Mesendoderm (in vitro differentiated cells): ENCODE measurements at places on chromosomes 13 and 19.

GRCh38 chr13:75789451-75790197, 153.5 kb downstream of the LMO7 start:
- no peaks in the 10 kb centered on the region for H3K36me3 ChIP-seq
- no peaks in the 10 kb centered on the region for H3K27me3 ChIP-seq
- H3K4me3 ChIP-seq: no peak overlapping the region
- no peak for DNase-seq
- H3K4me1 ChIP-seq: no peaks in the 10 kb centered on the region

DNA sequence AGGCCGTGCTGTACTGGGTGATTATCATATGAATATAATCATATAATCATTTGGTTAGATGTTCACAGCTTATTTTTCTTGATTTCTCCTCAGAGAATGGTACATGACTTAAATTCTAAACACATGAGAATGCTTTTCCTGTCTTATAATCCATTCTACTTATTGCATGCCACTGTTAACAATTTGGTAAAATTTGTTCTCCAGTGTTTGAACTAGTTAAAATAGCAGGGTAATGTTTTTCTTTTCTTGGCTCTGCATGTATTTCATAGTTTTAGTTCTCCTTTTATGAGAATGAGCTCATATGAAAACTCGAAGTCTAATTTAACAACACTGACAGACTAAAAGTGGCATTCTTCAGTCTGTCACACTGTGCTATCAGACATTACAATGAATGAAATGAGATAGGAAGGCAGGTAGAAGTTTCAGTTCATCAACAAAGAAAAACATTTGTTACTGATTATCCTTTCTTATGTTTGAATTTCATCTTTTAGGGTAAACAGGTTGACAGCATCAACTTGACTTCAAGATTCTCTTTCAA, 10.2 kb downstream of the SPRYD7 start:
- H3K4me3 ChIP-seq: no peak overlapping the region
- no peak for DNase-seq
- no peaks in the 10 kb centered on the region for H3K4me1 ChIP-seq
- H3K36me3 ChIP-seq: no peaks in the 10 kb centered on the region

DNA sequence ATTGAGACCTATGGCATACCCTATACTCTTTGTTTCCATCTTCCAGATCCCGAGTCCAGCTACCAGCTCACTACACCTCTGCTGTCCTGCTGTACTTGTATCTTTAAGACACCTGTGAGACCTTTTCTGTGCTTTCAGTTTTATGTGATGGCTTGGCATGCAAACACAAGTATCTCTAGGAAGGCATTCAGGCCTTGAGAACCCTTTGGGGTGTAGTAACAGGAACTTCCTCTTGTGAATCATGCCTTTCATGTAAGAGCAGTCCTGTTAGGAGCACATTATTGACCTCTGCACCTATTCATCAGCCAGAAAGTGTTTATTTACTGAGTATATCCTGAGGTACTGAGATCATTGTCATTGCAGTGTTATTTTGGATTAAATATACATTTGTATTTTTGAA, 87.0 kb upstream of the HTR2A start:
- no peaks in the 10 kb centered on the region for H3K27me3 ChIP-seq
- no peak for DNase-seq

DNA sequence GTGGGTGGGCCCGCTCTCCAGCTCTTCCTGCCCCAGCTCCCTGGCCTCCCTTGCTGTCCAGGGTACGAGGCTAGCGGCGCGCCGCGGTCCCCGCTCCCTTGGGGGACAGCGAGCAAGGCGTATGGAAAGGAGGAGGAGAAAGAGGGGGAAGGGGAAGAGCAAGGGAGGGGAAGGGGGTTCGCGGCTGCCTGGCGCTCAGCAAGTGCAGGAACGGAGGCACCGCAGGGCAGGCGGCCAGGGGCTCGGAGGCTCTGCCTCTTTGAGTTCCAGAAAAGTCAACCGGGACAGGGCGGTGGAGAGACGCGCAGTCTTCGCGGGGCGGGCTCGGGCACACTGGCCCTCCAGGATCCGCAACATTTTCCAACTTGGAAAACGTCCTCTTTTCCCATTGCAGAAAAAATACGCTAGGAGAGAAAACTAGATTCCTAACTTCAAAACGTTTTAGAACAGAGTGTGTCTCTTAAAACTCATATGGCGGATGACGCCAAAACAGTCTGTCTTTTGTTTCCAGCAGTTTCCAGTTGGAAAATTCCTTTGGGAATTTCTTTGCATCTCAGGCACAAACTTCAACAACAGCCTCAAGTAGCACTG, 23.1 kb upstream of the TNFRSF19 start:
- no peak overlapping the region for H3K27ac ChIP-seq
- DNase-seq: peak; percentile 31
- no peaks in the 10 kb centered on the region for H3K4me1 ChIP-seq
- H3K36me3 ChIP-seq: no peaks in the 10 kb centered on the region

DNA sequence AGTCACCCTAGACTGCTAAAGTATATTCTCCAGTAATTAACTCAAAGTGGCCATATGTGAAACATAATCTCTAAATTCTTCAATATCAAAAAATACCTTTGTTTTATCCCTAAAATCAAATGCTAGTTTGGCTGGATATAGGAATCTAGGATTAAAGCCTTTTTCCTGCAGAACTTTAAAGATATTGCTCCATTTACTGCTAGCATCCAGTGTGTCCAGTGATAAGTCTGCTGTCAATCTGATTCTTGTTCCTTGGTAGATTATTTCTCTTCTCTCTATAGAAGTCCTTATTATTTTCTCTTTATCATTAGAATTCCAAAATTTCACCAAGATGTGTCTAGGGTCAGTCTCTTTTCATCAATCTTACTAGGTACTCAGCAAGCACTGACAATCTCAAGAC, 384.6 kb downstream of the FGF14 start:
- no peaks in the 10 kb centered on the region for H3K36me3 ChIP-seq
- H3K4me3 ChIP-seq: no peak overlapping the region
- H3K27me3 ChIP-seq: no peaks in the 10 kb centered on the region
- no peak overlapping the region for H3K27ac ChIP-seq

GRCh38 chr19:46428239-46429135, at the start of gene PNMA8C:
PNMA8C (minus strand) TSS chr19:46428936; CDS start chr19:46428359, 577 bp downstream.
- H3K27me3 ChIP-seq: no peaks in the 10 kb centered on the region
- no peaks in the 10 kb centered on the region for H3K4me1 ChIP-seq
- peak; percentile 90 for DNase-seq
- no peak within 1 kb of the TSS for H3K4me3 ChIP-seq
- H3K36me3 ChIP-seq: no peaks in the 10 kb centered on the region

- no peak overlapping the region for H3K4me3 ChIP-seq
- no peaks in the 10 kb centered on the region for H3K4me1 ChIP-seq
- no peaks in the 10 kb centered on the region for H3K36me3 ChIP-seq
- H3K27ac ChIP-seq: no peak overlapping the region
- H3K27me3 ChIP-seq: no peaks in the 10 kb centered on the region
Measured at GRCh38 chr13:47798906-47799305, 202.2 kb downstream of the SUCLA2 start.

DNA sequence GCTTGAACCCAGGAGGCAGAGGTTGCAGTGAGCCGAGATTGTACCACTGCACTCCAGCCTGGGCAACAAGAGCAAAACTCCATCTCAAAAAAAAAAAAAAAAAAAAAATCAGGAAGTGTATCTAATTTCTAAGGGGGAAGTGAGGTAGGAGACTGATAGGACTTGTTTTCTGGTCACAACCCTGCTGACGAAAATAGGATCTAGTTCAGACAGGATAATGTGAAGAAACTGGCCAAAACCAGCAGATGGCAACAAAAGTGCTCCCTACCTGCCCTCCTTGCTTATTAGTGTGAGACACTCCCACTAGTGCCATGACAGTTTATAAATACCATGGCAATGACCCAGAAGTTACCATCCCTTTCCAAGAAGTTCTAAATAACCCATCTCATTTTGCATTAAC, 36.0 kb upstream of the KPNA3 start:
- H3K4me1 ChIP-seq: no peaks in the 10 kb centered on the region
- H3K27me3 ChIP-seq: no peaks in the 10 kb centered on the region
- no peaks in the 10 kb centered on the region for H3K36me3 ChIP-seq
- H3K4me3 ChIP-seq: no peak overlapping the region

DNA sequence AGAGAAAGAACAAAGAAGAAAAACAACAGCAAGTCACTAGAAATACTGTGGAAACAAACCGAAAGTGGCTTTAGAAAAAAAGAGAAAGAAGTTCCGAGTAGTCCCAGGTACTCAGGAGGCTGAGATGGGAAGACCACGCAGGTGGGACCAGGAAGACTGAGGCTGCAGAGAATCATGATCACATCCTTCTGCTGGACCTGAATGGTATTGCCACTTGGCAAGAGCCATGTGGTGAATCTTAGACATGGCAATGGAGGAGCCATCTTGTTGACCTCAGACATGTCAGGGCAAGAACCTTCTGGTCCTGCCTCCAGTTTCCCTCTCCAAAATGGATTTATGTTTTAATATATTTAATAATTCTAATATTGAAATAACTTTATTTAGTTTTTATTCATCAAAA, 37.4 kb upstream of the ZNF724 start:
- H3K27me3 ChIP-seq: no peaks in the 10 kb centered on the region
- H3K4me3 ChIP-seq: no peak overlapping the region
- H3K27ac ChIP-seq: no peak overlapping the region

DNA sequence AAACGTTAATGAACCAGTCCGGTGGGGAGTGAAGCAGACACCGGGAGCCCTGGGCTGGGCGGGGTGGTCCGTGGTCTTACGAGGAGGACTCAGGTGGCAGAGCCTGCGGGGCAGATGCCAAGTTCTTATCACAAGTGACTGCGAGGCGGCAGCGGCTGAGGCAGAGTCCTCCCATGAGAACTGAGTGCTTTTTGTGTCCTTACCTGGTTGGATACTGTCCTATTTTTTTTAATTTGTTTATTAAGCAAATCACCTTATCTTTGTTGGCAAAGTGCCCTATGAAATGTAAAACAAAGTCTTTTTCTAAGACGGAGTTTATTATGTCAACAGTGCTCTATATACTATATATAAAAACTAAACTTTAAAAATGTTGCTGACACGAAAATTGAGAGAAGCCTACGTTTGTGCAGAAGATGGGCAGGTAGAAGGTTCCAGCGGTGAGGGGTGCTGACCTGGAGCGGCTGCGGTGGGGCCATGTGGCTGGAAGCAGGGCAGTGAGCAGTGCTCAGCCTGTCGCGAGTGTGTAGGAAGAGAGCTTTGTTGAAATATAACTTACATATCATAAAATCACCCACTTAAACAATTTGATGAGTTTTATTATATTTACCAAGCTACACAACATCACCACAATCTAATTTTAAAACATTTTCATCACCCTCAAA, 82.2 kb downstream of the ATP11A start:
- no peaks in the 10 kb centered on the region for H3K4me1 ChIP-seq
- H3K27me3 ChIP-seq: no peaks in the 10 kb centered on the region
- no peak overlapping the region for H3K27ac ChIP-seq
- no peak for DNase-seq

DNA sequence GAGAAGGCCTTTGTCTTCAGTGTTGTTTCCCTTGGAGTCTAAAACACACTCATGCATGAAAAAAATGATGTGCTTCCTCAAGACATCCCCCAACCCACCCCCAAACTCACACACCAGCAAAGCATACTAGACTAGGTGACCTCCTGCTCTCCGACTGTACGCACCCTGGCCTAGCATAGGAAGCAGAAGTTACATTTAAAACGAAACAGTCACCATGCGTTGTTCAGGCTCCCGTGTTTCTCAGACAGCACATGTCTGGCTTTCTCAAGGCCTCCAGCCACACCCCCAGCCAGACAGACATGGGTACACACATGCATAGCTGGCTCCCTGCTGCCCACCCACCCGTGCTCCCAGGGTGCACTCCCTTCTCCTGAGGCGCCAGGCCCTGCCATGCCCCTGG, 28.7 kb upstream of the C1QTNF9 start:
- no peaks in the 10 kb centered on the region for H3K36me3 ChIP-seq
- no peak overlapping the region for H3K27ac ChIP-seq
- DNase-seq: no peak
- H3K27me3 ChIP-seq: no peaks in the 10 kb centered on the region

DNA sequence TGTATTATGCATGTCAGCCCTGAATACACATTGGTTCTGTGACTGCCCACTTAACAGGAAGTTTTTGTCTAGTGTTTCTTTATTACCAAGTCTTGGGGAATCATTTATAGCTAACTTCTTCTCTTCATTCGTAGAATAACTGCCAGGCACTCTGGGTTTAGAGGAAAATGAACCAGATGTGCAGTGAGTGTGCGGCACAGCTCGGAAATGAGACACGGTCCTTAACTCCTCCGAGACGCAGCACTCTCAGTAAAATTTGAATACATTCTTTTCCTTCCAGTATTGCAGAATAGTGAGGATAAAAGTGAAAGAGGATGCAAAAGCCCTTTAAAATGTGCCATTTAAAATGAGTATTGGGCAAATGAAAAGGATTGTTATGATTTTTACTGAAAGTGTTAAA, 29.2 kb downstream of the ATP8A2 start:
- H3K27ac ChIP-seq: no peak overlapping the region
- no peaks in the 10 kb centered on the region for H3K4me1 ChIP-seq
- no peaks in the 10 kb centered on the region for H3K36me3 ChIP-seq
- DNase-seq: no peak
- H3K4me3 ChIP-seq: no peak overlapping the region

DNA sequence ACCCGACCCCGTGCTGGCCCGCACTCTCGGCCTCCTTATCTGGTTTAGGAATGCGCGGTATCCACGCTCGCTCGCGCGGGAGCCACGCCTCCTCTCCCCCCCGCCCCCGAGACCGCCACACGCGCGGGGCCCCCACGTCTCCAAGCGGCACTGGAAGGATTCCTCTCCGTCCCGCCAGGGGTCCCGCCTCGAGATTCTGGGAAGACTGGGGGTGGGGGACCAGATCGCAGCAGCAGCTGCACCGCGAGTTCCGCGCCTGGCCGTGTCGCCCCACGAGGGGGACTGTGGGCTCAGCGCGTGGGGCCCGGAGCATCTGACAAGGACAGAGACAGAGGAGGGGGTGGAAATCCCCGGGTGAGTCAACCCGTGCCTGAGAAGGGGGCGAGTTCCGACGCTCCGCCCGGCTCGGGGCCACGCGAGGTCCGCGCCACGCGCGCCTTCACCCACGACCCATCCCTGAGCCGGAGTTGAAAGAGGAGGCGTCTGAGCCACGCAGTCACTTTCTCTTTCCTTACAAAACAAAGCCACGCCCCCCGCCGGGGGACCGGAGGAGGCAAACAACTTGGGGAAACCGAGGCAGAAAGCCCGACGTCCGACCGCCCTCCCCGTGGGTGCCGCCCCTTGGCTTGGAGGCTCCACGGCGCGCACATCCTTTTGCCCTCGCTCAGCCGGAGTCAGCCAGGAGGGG, 814 bp downstream of the S1PR2 start:
- H3K27ac ChIP-seq: no peak overlapping the region
- no peaks in the 10 kb centered on the region for H3K27me3 ChIP-seq
- peak overlapping the region; percentile 65 for H3K4me3 ChIP-seq
- no peaks in the 10 kb centered on the region for H3K4me1 ChIP-seq

DNA sequence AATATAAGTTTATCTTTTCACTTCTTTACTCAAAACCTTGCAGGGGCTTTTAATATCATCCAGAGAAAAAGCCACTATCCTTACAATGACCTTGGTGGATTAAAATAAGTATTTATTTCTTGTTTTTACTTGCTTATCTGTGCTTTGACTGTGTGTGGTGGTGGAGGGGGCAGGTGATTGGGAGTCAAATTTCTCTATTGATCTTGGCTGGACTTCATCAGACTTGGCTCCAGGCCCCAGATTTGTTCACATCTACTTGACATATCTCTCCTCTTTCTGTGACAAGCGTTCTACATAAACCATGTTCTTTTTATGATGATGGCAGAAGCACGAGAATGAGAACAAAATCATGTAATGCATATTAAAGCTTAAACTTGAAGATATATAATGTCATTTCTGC, 670.8 kb downstream of the PCDH17 start:
- H3K27ac ChIP-seq: no peak overlapping the region
- H3K36me3 ChIP-seq: no peaks in the 10 kb centered on the region
- H3K27me3 ChIP-seq: no peaks in the 10 kb centered on the region
- no peak for DNase-seq

GRCh38 chr19:6057651-6058517, 52.4 kb downstream of the RFX2 start:
- H3K27ac ChIP-seq: no peak overlapping the region
- H3K4me3 ChIP-seq: no peak overlapping the region
- peaks cover 6% of the 10 kb centered on the region for H3K4me1 ChIP-seq
- DNase-seq: no peak
- H3K36me3 ChIP-seq: no peaks in the 10 kb centered on the region
